ENCODE measurements at places on chromosomes 3 and 15.

GRCh38 chr3:42277676-42278075 lies 11.7 kb upstream of the CCK start:
- peaks cover 20% of the 10 kb centered on the region for H3K27me3 ChIP-seq
- H3K36me3 ChIP-seq = peaks cover 3% of the 10 kb centered on the region
- H3K4me3 ChIP-seq = no peak overlapping the region
- no peak for DNase-seq
- no peaks in the 10 kb centered on the region for H3K4me1 ChIP-seq

GRCh38 chr3:31947671-31948091 lies 33.4 kb downstream of the OSBPL10 start:
- no peak overlapping the region for H3K4me3 ChIP-seq
- H3K27ac ChIP-seq = no peak overlapping the region
- H3K4me1 ChIP-seq = peaks cover 33% of the 10 kb centered on the region
- DNase-seq = no peak
- no peaks in the 10 kb centered on the region for H3K27me3 ChIP-seq

DNA sequence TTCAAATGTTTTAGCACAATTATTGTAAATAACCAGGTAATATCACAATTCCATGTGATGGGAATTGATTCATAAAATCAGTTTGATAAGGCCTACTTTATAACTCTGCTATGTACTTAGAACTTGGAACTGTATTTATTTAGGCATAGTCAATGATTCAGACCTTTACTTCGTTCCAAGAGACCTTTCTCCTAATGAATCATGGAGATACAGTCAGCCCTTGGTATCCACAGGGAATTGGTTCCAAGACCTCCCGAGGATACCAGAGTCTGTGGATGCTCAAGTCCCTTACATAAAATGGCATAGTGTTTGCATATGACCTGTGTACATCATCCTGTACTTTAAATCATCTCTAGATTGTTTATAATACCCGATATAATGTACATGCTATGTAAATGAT lies 60.8 kb upstream of the UMPS start:
- DNase-seq = no peak
- H3K4me1 ChIP-seq = no peaks in the 10 kb centered on the region
- no peak overlapping the region for H3K4me3 ChIP-seq

DNA sequence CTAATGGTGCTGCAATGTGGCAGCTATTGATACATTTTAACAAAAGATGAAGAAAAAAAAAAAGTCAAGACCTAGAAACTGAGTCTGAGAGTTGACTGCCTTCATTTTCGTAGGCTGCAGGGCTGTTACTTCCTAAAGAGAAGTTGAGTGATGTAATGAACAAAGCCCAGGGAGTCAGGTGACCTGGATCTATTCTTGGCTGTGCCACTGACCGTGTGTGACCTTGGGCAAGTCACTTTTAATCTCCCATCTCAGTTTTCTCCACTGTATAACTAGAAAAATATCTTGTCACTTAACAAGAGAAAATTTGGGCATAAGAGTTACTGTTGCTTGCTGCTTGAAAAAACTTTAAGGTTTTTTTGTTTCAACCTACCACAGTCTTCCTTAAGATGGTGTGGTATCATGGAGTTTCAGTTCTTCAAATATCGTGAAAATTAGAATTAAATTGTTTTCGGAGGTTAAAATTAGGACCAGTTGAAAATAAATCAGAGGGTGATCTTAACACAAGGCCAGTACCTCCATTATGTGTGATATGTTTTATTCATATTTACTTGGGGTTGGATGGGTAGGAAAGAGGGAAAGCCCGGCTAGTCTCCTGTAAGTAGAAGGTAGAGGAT lies 5.8 kb downstream of the FMN1 start:
- H3K27me3 ChIP-seq = peaks cover 16% of the 10 kb centered on the region
- H3K4me3 ChIP-seq = no peak overlapping the region
- no peak for DNase-seq
- H3K27ac ChIP-seq = no peak overlapping the region

DNA sequence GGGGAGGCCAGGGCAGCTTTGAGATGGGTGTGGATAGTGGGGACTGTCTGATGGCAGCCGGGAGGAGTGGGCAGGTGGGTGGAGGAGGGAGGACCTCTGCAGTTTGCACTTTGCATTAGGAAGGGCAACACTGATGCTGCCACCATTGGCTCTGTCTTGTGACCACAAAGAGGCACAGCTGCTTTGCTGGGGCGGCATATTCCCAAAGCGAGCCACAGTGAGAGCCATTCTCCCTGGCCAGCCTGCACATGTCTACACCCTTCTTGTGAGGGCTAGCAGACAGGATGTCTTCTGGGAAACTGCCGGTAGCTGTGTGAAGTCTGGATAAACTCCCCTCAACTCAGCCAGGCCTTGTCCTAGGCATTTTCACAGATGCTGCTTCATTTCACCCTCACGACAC lies 38.3 kb downstream of the CCNB2 start:
- no peak overlapping the region for H3K27ac ChIP-seq
- DNase-seq = no peak
- H3K27me3 ChIP-seq = no peaks in the 10 kb centered on the region
- H3K4me3 ChIP-seq = no peak overlapping the region

DNA sequence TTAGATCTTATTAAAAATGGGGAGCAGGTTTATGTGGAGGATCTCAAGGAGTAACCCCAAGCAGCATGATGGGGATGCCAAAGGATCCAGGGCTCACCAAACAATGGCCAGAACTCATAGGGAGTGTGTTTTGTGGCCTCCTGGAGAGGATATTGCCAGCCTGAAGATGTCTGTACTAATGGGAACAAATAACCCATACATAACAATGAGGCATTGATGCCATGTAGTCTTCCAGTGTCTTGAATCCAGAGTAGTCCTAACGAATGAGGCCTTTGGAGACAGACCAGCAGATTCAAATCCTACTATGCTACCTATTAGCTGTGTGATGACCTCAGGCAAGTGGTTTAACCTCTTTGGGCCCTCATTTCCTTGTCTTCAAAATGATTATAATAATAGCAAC lies 45.0 kb upstream of the CMSS1 start:
- no peak for DNase-seq
- H3K36me3 ChIP-seq = no peaks in the 10 kb centered on the region
- H3K4me1 ChIP-seq = no peaks in the 10 kb centered on the region
- H3K27me3 ChIP-seq = no peaks in the 10 kb centered on the region

DNA sequence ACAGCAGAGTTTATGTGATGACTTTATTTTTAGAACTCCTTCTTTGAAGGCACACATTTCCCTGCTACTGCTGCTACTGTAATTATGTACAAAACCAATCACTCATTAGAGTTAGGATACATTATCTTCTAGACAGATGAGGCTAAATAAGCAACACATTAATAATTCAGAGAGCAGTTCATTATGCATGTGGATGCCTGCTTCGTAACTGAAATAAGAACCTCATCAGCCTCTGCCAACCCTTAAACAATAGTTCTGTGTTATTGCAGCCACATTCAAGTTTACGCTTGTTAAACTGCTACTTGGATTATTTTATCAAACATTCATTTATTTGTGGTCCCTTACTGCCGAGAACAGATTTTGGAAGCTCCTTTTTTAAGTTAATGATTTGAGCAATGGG lies 52.5 kb upstream of the C15orf61 start:
- no peaks in the 10 kb centered on the region for H3K4me1 ChIP-seq
- no peaks in the 10 kb centered on the region for H3K36me3 ChIP-seq
- H3K27ac ChIP-seq = no peak overlapping the region
- no peak for DNase-seq
- no peak overlapping the region for H3K4me3 ChIP-seq

- no peaks in the 10 kb centered on the region for H3K36me3 ChIP-seq
- H3K4me1 ChIP-seq = peaks cover 8% of the 10 kb centered on the region
- H3K4me3 ChIP-seq = no peak overlapping the region
- H3K27ac ChIP-seq = peak overlapping the region; percentile 76
- DNase-seq = no peak
Measured at GRCh38 chr3:134617608-134618477, 33.0 kb downstream of the KY start.

GRCh38 chr3:36827133-36827532 lies 62.8 kb upstream of the DCLK3 start:
- H3K4me1 ChIP-seq = no peaks in the 10 kb centered on the region
- H3K4me3 ChIP-seq = no peak overlapping the region
- H3K36me3 ChIP-seq = peaks cover 16% of the 10 kb centered on the region
- DNase-seq = no peak

DNA sequence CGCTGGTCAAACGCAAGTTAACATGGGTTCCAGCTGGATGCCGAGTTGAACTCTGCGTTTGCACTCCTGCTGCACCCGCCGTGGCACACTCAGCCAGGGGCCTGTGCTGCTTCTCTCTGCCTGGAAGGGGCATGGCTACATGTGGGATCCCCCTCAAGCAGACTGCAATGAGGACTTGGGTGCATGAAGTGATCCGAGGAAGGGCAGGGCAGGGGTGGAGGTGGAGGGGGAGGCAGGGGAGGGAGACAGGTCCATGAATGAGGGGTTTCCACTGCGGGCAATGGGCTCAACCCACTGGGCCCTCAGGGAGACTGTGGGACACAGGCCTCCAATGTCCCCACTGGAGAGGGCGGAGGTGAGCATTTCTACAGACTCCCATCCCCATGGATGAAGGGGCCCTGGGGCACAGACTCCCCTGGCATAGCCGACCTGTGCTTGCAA lies 141.6 kb upstream of the MEF2A start:
- H3K36me3 ChIP-seq = peaks cover 4% of the 10 kb centered on the region
- H3K4me3 ChIP-seq = no peak overlapping the region
- H3K4me1 ChIP-seq = peaks cover 17% of the 10 kb centered on the region
- no peak overlapping the region for H3K27ac ChIP-seq
- no peaks in the 10 kb centered on the region for H3K27me3 ChIP-seq
- no peak for DNase-seq

DNA sequence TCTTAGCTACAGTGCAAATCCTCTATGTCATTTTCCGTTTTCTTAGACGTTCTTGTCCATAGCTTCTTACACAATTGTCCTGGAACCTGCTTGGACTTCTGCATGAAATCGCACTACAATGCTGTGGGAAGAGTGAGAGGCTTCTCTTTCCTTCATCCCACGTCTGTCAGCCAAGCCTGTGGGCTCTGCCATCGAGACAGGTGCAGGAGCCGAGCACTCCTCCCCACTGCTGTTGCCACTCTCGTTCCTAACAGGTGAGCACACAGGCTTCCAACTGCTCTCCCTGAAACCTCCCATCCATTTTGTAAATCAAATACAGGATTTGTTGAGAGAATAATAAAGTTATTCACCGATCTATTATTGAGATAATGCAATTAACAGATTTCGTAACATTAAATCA lies 23.5 kb downstream of the ZXDC start:
- H3K27me3 ChIP-seq = no peaks in the 10 kb centered on the region
- H3K4me3 ChIP-seq = no peak overlapping the region
- peaks cover 9% of the 10 kb centered on the region for H3K36me3 ChIP-seq
- H3K4me1 ChIP-seq = peaks cover 15% of the 10 kb centered on the region
- DNase-seq = no peak

GRCh38 chr3:196431181-196432136 lies 768 bp downstream of the UBXN7 start:
- H3K27ac ChIP-seq = peak overlapping the region; percentile 97
- peaks cover 6% of the 10 kb centered on the region for H3K36me3 ChIP-seq
- peaks cover 29% of the 10 kb centered on the region for H3K4me1 ChIP-seq
- H3K27me3 ChIP-seq = no peaks in the 10 kb centered on the region
